ENCODE measurements at places on chromosomes 7 and 10.

GRCh38 chr10:116080553-116080952 lies 192.5 kb downstream of the GFRA1 start:
- DNase-seq, result no peak

GRCh38 chr7:135597926-135598305 lies 40.2 kb downstream of the NUP205 start:
- DNase-seq, result no peak

DNA sequence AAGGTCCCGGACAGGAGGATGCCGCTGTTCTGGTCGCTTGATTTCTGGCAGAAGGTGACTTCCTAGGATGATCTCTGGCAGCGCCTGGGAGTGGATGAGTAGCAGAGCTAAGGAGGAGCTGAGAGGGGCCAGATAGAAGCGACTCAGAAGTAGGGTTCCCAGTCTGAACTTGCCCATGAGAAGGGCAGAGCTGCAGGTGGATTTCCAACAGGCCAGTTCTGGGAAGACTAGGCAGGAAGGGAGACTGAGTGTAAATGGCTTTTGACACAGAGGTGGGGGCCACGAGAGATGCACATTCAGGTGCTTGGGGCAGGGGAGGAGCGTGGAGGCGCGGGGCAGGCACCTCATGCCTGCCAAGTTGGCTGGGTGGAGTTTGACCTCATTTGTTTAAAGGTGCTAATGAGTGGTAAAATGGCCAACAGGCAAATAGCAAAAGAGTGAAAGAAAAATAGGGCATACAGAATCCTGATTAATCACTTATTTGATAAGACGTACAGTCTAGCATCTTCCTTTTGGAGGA lies 58.8 kb downstream of the SHH start:
- no peak for DNase-seq

DNA sequence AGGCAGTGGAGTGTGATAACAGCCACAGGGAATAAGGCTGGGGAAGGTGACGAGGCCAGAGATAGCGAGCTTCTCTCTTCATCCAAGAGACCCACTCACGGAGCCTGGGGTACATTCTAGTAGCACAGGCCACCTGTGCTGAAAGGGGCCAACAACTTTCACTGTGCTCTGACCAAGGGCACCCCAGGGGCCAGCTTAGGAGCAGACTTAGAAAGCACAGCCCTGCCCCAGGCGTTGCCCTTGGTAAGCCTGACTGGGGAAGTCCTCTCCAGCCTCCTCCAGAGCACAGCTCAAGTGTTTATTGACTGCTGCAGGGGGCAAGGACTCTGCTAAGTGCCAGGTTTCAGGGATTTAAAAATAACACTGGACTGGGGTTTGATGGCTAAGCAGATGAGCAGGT lies 44.7 kb downstream of the EBF3 start:
- DNase-seq, result no peak

DNA sequence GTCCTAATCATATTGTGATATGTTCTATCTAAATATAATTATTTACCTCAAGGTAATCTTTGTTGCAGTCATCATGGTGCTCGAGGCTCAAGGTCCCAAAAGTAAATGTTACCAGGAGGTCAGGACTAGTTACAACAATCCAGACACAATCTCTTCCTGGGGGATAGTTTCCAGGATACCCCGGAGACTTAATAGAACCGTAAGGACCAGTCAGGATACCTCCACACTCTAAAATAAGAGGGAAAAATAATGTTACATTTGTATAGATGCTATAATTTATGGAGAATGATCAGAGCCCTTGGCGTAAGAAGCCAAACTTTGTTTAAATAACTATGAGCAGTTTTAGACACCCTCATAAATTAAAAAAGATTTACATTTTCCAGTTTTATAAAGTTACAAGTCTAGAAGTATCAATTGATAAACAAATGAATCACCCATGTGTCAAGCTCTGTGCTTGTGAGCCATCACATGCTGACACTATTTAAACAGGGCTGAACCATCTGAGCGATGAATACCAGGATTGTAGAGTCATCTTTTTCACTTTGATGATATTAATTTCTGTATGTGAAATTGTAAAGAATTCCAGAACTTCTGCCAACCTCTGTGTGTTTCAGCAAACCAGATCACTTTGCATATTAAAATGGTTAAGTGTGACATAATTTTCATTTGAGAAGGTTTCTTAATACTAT lies 41.3 kb downstream of the CUBN start:
- DNase-seq, result no peak

- DNase-seq, result no peak
Measured at GRCh38 chr10:43679509-43679908, 30.8 kb upstream of the ZNF32 start.

DNA sequence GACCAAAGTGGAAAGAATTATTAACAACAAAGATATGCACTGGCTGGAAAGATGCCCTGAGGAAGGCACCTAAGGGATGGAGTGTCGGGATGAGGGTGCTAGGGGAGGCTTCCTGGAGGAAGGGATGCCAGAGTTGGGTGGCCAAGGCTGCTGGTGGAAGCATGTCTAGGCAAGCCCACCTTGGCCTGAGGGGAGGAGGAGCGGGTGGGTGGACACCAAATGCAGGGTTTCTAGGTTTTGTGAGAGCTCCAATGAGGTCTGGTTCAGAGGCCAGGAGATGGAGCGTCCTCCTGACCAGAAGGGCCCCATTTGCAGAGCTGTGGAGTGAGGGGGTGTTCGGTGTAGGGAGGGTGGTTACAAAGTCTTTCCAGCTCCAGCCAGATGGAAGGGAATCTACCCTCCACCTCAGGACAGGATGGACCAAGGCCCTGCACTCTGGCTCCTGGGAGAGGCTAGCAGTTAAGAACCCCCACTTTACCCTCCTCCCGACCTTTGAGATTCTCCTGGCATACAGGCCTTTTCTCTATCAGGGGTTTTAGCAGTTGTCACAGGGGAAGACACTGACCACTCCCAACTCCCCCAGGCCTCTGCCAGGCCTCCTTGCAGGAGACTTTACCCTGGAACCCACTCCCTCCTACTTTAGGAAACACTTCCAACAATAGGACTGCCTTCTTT lies 3.0 kb upstream of the DDIT4 start:
- DNase-seq, result no peak

DNA sequence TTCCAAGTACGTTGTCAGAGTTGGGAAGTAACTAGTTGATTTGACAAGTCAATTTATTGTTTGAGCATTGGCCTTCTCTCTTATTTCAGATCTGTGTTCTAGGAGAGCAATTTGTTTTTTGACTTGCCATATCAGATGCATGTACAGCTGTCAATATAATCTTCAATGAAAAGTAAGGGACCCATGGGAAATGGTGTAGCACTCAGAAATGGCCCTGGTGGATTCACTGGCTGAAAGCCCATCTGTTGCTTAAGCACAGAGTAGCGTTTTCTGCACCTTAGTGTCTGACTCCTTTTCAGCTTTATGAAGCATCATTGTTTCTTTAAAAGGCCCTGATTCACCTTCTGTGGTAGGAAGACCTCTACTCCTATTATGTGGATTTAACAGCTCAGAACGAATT lies 10.2 kb downstream of the GARS1 start:
- no peak for DNase-seq

- DNase-seq, result no peak
Measured at GRCh38 chr7:17626235-17626634, 314.1 kb downstream of the SNX13 start.

DNA sequence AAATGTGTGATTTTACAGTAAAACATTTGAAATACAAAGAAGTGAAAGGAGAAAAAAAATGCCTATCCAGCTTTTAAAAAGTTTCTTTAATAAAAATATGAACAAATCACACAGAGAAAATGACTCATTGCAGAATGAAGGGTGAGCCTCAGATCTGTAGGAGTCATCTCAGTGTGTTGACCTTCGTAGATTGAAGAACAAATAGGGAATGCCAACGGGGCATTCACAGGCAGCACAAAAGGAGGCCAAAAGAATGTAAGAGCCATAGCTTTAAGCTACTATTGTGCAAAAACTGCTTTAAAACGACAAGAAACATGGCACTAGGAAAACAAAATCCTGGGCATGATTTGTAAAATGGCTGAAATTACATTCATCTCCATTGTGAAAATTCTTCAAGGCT lies 782.7 kb upstream of the CELF2 start:
- DNase-seq, result no peak

GRCh38 chr10:74598891-74599566 lies 227.4 kb upstream of the KAT6B start:
- no peak for DNase-seq

GRCh38 chr10:16606421-16606820 lies 84.7 kb upstream of the C1QL3 start:
- no peak for DNase-seq

Measured in CD4-positive, alpha-beta T cell treated with Interleukin-6 for 4 hours (primary cell).